Right ventricle myocardium superior (tissue), 1 donor: ENCODE measurements at places on chromosomes 16 and 17. TPM values are rescaled to one million over a fixed set of nuclear protein-coding genes. Genes with fewer than 3 reads are reported as not detected.

DNA sequence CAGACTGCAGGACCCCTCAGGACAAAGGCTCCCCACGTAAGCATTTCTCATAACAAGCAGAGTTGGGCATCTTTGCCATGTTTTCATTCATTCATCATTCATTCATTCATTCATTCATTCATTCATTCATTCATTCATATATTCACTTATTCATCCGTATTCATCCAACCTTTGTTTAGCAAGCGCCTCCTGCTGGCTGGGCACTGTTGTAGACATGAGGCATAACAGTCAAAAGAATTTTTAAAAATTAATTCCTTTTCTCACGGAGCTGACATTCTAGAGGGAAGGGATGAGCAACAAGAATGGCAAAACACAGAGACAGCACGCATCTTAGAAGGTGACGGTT is 351.7 kb upstream of the TNRC6C start:
- no peak for DNase-seq

DNA sequence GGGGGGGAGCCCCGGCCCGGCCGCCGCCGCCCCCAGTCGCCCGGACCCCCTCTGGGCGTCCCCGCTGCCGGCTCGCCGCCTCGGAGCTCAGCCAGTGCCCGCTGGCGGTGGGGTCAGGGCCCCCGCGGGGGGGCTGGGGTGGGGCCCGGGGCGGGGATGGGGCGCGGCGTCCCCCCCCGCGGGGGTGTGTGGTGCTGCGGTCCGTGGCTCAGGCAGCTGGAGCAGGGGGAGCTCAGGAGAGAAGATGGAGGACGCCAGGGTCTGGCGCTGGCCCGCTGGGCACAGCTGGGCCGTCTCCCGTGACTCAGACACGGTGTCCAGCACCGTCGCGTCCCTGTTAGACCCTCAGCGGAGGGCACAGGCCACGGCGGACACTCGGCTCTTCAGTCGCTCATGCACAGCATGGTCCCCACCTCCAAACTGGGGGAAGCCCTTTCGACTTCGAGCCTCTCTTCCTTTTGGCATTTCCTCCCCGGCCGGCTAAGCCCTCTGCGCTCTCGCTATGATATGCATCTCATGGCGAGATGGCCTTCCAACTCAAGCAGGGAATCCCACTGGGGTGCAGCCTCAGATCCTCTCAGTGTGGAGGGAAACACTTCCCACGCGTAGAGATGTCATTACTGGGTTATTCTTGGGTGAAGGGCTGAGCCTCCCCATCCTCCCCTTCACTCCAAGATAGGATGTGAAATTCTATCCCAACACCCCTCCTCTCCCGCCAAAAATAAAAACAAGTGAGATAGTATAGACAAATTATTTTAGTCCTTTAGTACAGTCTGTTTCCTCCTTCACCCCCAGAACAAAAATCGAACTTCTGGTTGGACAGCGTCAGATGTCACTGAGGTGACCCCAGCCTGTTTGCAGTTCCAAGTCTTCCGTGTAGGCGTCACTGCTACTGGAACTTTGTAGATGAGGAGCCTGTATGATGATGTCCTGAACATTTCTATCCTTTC is 522 bp upstream of the VEZF1 start:
- peak; percentile 83 for DNase-seq

DNA sequence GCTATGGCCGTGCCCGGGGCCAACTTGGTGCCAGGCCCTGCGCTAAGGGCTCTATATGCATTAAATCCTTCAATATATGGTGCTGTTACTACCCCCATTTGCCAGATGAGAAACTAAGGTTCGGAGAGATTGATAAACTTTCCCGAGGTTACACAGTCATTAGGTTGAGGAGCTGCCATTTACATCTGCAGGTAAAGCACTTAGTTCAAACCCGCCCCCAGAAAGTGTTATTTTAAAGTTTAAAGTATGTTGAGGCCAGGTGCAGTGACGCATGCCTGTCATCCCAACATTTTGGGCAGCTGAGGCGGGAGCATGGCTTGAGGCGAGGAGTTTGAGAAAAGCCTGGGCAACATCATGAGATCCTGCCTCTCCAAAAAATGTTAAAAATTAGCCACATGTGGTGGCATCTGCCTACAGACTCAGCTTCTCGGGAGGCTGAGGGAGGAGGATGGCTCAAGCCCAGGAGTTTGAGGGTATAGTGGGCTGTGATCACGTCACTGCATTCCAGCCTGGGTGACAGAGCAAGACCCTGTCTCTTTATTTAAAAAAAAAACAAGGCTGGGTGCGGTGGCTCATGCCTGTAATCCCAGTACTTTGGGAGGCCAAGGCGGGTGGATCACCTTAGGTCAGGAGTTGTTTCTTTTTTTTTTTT is 264.7 kb downstream of the PARN start:
- no peak for DNase-seq

GRCh38 chr16:57042157-57043111 is 49.9 kb upstream of the CPNE2 start:
- no peak for DNase-seq

GRCh38 chr16:14325502-14326401 is 254.6 kb downstream of the MRTFB start:
- DNase-seq: no peak

DNA sequence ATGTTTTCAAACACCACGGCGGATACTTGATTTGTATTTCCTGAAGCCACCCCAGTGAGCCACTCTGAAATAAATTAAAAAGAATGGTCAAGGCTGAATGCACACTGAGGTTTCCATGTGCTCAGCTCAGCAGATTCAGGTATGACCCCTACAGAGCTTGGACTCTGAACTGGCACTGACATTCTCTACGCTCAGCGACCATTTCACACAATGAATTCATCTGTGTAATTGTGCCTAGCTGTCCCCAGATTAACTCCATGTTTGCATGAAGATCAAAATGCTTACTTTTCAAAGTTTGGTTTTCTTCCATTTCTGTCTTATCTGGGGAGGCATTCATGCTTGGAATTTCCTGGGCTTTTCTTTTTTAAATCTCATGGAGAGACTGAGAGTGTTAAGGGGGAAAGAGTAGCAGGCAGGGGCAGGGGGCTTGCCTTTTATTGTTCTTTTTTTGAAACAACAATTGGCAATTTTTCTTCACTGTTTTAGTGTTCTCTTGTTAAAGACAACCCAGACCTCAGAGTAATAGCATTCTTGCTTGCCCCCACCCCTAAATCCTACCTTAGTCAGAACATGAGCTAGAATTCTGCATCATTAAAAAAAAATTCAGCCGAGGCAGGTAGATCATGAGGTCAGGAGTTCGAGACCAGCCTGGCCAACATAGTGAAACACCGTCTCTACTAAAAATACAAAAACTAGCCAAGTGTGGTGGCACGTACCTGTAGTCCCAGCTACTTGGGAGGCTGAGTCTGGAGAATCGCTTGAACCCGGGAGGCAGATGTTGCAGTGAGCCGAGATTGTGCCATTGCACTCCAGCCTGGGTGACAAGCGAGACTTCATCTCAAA is 85.5 kb upstream of the HNF1B start:
- DNase-seq: no peak

- DNase-seq: no peak
Observed at GRCh38 chr16:82891918-82892317, 265.1 kb downstream of the CDH13 start.

Gene NPIPB13
- 5.9 TPM for total RNA-seq

Gene EPOP
- 0.46 TPM for total RNA-seq

Gene CETP
- total RNA-seq: 0.24 TPM

Gene CCDC144A
- 1.8 TPM for total RNA-seq
